ENCODE measurements at places on chromosomes 5 and 9. TPM values are rescaled to one million over a fixed set of nuclear protein-coding genes. Genes with fewer than 3 reads are reported as not detected.

Gene TRIM7
- total RNA-seq, result 1.6 TPM

DNA sequence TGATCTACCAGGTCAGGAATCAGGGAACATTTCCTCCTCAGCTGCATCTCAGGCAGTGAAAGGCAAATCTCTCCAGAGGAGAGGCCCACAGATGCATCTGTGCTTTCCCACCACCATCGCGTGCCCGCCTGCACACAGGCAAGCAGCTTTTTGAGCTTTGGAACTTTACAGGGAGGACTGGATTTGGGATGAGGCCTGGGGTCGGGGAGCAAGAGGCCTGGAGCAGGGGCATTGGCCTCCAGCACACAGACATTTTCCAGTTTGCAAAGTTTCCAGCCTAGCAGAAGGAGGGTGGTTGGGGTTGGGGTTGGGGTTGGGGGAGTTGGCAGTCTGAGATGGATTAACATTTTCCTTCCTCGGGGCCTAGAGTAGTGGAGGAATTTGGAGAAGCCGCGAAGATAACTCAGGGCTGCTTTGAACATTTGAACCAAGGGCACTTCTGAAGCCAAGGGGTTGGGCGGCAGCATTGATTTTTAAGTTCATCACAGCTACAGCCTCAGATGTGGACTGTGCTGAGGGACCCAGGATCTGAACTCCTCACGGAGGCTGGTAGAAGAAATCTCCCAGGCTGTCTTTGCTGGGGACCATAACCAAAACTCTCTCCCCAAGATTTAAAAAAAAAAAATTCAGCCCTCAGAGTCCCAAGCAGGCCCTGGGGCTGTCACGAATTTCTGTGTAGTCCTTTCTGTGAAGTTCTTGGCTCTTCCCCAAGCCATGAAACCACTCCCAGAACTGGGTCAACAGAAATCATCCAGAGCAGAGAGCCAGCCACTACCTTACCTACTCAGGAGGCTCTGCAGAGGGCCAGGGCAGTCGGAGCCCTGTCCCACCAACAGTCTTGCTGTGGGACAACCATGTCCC lies 25.6 kb downstream of the C5orf15 start:
- no peak for DNase-seq
- H3K27me3 ChIP-seq, result no peaks in the 10 kb centered on the region
- no peak overlapping the region for H3K4me3 ChIP-seq
- H3K36me3 ChIP-seq, result no peaks in the 10 kb centered on the region
- H3K27ac ChIP-seq, result no peak overlapping the region

GRCh38 chr5:149223081-149223848 lies 48.4 kb upstream of the AFAP1L1 start:
- no peaks in the 10 kb centered on the region for H3K27me3 ChIP-seq
- no peak overlapping the region for H3K27ac ChIP-seq
- H3K4me3 ChIP-seq, result no peak overlapping the region
- no peaks in the 10 kb centered on the region for H3K4me1 ChIP-seq
- no peak for DNase-seq

DNA sequence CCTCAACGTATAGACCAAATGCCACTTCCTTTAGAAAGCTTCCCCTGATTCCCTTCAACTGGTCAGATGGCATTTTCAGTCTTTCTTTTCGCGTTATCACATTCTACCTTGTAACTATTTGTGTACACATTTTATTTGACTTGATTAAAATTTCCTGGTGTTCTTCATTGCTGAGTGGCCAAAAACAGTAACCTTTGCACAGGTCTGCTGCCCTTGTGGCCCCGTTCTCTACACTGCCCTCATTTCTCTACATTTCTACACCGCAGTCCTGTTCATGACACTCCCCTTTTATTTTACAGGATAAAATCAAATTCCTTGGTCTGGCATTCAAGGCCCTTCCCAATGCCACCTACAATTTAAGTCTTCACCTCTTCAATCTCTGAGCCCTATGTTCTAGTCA lies 334.2 kb upstream of the SLC30A5 start:
- no peaks in the 10 kb centered on the region for H3K27me3 ChIP-seq
- H3K4me1 ChIP-seq, result no peaks in the 10 kb centered on the region
- no peak for DNase-seq
- no peak overlapping the region for H3K4me3 ChIP-seq
- H3K36me3 ChIP-seq, result no peaks in the 10 kb centered on the region

GRCh38 chr5:156527611-156528010 lies 200.6 kb downstream of the SGCD start:
- H3K4me3 ChIP-seq, result no peak overlapping the region
- no peak overlapping the region for H3K27ac ChIP-seq
- H3K36me3 ChIP-seq, result no peaks in the 10 kb centered on the region
- no peaks in the 10 kb centered on the region for H3K4me1 ChIP-seq

DNA sequence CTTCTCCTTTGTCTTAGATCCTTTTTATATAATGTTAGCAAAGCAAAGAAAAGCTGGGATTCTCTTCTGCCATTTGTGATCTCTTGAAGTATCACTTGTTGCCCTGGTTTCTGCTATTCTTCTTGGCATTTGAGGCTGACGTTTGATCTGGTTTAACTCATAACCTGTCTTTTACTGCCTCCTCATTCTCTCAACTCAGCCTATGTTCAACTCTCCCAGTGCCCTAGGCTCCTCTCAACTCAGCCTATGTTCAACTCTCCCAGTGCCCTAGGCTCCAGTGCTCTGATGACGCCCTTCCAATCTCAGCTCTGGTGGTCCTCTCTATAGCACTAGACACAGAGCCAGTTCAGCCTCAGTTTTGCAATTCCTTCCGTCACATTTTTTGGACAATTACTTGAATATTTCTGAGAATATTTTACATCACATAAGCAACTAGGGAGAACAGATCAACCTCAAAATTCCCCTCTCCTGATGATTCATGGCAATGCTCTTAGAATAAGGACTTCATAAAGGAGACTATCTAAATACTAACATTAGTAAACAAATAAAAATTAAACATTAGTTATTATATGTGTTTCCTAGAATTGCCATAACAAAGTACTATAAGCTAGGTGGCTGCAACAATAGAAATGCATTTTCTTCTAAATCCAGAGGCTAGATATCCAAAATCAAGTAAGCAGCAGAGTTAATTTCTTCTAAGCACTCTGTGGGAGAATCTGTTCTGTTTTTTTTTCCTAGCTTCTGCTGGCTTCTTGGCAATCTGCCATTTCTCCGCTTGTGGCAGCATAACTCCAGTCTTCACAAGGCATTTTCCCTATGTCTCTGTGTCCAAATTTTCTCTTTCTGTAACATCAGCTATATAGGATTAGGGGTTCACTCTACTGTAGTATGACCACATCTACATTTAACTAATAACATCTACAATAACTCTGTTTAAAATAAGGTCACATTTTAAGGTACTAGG lies 662.1 kb upstream of the FTMT start:
- DNase-seq, result no peak
- no peak overlapping the region for H3K27ac ChIP-seq
- no peaks in the 10 kb centered on the region for H3K36me3 ChIP-seq
- H3K27me3 ChIP-seq, result no peaks in the 10 kb centered on the region
- H3K4me3 ChIP-seq, result no peak overlapping the region
- H3K4me1 ChIP-seq, result no peaks in the 10 kb centered on the region

DNA sequence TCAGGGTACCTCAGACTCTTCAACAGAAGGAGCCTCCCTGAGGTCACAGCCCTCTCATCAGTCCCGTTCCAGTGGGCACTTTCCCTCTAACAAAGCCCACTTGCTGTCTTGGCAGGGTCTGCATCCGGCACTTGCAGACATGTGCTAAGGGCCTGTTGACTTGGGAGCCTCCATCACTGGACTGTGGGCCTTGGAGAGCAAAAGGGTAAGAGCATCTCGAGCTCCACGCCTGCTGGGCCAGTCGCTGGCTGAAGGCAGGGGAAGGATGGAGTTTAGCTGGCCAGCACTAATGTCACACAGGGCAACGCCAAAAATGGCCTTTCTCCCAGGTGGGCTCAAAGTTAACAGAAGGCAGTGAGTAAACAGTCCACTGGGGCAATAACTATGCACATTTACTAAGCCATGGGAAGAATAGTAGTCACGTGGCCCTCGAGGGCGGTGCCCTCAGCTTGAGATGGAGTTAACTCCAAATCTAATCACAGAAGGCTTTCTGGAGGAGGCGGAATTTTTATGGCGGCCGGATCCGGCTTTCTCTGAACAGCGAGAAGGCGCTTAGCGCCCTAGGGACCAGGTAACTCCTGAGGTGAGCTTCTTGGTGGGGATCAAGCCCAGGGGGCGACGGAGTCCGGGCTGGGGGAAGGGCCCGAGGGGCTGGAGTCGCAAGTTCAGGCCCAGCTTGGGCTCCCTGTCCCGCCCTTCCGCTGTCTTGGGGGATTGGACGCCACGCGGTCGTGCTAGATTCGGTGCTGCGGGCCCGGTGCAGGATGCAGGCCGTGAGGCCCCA lies 2.0 kb upstream of the NSD1 start:
- H3K27me3 ChIP-seq, result no peaks in the 10 kb centered on the region
- peaks cover 19% of the 10 kb centered on the region for H3K36me3 ChIP-seq

DNA sequence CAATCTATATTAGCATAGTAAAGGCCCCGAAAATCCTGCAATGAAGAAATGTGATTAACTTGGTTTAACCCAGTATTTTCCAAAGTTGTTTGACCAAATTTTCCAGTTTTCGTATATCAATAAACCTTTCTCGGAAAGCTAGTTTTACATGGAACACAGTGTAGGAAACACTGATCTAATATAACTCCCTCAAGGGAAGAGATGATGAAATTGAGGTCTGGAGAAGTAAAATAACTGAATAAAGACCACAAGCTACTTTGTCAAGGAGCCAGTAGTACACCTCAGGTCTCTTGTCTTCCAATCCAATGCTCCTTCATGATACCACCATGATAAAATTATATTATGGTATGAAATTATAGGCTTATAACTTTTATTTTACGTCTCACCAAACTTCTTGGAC lies 118.1 kb upstream of the TARS1 start:
- H3K36me3 ChIP-seq, result no peaks in the 10 kb centered on the region
- H3K27me3 ChIP-seq, result peaks cover 2% of the 10 kb centered on the region
- no peak overlapping the region for H3K4me3 ChIP-seq
- H3K27ac ChIP-seq, result no peak overlapping the region
- no peaks in the 10 kb centered on the region for H3K4me1 ChIP-seq
